ENCODE measurements at places on chromosomes 12 and 14.

DNA sequence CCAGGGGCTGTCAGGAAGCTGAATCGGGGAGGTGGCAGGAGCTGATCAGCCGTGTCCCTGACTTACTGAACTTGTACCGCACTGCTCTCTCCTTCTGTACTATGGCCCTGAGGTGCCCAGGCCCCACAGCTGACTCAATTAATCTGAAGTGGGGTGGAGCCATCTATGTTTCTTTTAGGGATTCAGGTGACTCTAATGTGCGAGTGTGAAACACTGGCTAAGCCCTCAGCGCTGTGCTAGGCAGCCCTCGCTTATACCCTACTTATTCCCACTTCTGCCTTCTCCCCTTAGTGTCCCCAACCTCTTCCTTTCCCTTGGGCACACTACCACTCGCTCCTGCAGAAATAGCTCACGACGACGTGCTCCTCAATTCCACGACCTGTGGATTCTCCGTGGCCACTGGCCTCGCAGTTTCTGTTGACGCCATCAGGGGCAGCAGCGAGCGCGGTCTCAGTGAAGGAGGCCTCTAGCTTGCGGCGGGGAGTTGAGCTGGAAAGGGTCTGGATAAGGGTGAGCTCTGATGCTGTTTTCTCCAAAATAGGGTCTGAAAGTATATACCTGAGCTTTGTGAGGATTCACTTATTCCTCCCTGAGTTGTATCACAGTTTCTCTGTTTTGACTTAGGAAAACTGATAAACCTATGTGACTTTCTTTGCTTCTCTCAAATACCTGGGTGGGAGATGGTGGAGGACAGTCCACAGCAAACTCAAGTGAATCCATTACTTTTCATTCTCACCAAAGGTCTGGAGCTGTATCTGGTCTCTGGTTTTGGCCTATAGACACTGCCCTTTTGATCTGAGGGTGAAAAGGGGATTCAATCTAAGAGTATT lies 167.6 kb downstream of the SLC41A2 start:
- DNase-seq: no peak

DNA sequence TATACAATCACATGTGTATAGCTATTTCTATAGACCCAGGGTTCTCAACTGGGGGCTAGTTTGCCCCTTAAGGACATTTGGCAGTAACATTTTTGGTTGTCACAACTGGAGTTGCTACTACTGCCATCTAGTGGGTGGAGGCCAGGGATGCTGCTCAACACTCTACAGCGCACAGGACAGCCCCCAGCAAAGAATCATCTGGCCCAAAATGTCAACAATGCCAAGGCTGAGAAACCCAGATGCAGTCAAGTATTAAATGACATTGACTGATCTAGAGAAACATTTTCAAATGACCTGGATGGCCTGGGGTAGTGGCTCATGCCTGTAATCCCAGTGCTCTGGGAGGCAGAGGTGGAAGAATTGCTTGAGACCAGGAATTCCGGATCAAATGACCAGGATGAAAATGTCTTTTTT lies 5.8 kb downstream of the WSB2 start:
- no peak for DNase-seq

- no peak for DNase-seq
Observed at GRCh38 chr14:105141026-105141425, 27.6 kb downstream of the JAG2 start.

- DNase-seq: peak; percentile 30
Observed at GRCh38 chr14:74685056-74685455, 27.8 kb downstream of the AREL1 start.

DNA sequence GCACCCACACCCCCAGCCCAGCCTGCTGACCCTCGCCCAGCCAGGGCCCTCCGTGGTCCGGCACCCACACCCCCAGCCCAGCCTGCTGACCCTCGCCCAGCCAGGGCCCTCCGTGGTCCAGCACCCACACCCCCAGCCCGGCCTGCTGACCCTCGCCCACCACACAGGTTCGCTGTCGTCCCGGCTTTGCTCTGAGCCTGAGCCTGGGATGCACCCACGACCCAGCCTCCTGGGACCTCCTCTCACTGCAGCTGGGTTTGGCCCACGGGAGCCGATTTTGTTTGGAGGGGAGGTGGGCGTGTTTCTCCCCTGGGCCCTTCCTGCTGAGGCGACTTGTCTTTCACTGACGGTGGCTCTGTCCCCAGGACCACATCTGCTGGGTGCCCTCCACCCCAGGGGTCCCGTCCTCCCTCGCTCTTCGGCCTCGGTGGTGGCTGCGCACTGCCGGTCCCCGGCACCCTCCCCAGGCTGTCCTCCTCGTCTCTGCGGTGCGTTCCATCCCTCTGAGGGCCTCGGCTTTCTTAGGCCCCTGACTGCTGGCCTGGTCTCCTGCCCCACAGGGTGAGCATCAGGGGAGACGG lies 83.8 kb downstream of the GALNT9 start:
- no peak for DNase-seq

GRCh38 chr12:124720004-124720680 lies 143.5 kb downstream of the SCARB1 start:
- DNase-seq: no peak

- no peak for DNase-seq
Observed at GRCh38 chr12:124898923-124899294, 15.5 kb downstream of the UBC start.

DNA sequence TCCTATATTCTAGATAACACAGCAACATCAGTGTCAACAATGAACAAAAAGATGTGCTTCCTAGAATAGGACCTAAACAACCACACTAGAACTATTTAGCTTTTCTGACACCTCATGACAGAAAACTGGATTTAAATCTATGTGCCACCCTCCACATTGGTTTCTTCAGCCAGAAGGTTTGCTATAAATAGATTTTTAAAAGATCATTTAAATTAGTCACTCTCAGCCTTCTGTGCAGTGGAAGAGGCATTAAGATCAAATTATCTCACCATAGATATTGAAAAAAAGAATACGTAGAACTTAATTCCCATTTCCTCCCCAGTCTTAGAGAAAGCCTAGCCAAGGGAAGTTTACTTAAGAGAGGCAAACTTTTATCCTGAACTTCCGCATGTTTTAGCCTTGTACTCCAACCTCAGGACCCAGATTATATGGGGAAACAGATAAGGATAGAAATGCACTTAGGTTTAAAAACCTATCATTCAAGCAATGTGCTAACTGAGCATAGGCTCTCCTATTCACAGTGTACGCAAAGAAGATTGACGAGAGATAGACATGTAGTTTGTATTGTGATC lies 59.6 kb downstream of the NELL2 start:
- DNase-seq: no peak
